HL-60 (cell line): ENCODE measurements at places on chromosomes 6 and 20.

GRCh38 chr6:116385459-116385802 is 14.7 kb downstream of the DSE start:
- DNase-seq: no peak

- DNase-seq: no peak
These were observed 122.5 kb downstream of the DST start for GRCh38 chr6:56520218-56520617.

DNA sequence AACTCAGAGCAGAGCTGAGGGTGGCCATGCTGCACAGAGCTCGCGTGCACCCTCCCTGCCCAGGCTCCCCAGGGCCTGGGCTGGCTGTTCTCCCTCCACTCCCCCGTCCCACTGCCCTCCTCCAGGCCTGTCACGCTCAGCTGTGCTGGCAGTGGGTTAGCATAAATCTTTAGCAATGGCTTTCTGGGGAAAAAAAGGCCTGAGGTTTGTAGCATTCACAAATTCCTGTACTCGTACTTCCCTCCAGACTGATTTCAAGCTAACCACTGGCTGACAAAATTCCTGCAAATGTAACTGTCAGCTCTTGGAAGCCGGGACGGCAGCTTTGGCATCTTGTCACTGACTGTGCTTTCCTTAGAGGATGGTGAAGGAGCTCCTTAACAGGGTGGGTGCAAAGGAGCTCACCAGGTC is 22.3 kb upstream of the SMOC2 start:
- DNase-seq: no peak

DNA sequence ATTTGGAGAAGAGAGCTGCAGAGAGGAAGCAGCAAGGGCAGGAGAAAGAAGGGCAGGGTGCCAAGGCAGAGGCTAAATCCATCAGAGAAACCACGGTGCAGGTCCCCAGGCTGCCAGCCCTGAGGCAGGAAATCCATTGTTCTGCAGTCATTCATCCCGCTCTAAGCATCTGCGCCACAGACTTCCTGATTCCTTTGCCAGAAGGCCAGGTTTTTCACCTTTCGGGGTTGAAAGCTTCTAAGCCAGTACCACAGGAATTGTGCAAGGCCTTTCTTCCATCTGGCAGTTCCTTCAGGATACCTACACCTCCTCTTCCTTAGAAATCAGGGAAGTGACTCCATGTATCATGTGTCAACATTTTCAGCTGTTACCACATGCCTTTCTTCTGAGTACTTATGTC is 45.6 kb downstream of the ADGRF5 start:
- DNase-seq: no peak

GRCh38 chr6:16421462-16421960 is 183.1 kb downstream of the GMPR start:
- DNase-seq: no peak

- DNase-seq: no peak
These were observed 134.5 kb downstream of the JARID2 start for GRCh38 chr6:15380351-15380750.

DNA sequence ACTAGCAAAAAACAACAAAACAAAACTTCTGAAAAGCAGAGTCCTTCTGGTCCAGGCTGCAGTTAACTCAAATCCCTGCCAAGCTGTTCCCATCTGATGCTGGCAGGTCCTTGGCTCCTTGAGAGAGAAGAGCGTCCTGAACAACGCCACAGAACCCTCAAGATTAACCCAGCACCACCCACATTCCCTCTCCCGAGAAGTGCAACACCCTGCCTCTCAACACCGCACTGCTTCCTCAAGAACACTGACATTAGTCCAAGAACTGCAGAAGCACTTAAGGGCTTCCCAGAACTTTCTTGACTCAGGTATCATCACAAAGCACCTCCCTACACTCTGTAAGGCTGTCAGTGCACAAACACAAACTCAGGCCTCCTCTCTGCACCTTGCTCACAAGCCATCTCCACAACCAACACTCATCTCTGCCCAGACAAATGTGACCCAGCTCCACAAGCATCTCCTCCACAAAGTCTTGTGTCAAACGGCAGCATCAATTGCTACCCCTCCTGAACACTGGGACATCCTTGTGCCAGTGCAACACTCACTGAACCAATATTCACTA is 7.5 kb downstream of the MRPL14 start:
- no peak for DNase-seq

GRCh38 chr20:17502105-17502504 is 29.1 kb downstream of the BFSP1 start:
- DNase-seq: no peak

GRCh38 chr6:81933608-81934051 is 181.1 kb upstream of the TENT5A start:
- DNase-seq: no peak

GRCh38 chr6:40308533-40309306 is 278.4 kb downstream of the LRFN2 start:
- peak; percentile 1 for DNase-seq

GRCh38 chr6:140275725-140276124 is 901.3 kb upstream of the CITED2 start:
- no peak for DNase-seq

- no peak for DNase-seq
These were observed 39.1 kb downstream of the ILRUN start for GRCh38 chr6:34657307-34657978.

DNA sequence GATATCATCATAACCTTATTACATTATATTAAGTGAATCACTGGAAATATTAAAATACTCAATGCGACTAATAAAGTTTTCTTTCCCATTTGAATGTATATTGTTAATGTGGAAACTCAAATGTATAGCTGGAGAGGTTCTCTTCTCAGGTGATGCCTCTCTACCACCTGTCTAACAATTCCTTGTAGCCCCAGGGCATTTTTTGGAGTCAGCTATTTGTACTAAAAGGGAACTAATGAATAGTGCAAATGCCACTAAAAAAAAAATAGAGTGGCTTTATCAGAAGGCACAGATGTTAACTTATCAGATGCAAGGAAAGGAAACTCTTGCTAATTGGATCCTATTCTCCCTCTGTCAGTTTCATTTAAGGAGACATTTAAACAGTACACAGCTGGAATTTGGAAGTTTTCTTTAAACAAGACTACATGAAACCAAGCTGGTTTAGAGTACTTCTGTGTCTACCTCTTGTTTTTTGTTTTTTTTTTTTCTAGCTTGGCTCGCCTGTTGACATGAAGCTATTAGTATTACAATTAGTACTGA is 897.0 kb upstream of the SLC35B3 start:
- no peak for DNase-seq

- DNase-seq: no peak
These were observed 10.2 kb downstream of the HDAC2 start for GRCh38 chr6:113960795-113961194.

DNA sequence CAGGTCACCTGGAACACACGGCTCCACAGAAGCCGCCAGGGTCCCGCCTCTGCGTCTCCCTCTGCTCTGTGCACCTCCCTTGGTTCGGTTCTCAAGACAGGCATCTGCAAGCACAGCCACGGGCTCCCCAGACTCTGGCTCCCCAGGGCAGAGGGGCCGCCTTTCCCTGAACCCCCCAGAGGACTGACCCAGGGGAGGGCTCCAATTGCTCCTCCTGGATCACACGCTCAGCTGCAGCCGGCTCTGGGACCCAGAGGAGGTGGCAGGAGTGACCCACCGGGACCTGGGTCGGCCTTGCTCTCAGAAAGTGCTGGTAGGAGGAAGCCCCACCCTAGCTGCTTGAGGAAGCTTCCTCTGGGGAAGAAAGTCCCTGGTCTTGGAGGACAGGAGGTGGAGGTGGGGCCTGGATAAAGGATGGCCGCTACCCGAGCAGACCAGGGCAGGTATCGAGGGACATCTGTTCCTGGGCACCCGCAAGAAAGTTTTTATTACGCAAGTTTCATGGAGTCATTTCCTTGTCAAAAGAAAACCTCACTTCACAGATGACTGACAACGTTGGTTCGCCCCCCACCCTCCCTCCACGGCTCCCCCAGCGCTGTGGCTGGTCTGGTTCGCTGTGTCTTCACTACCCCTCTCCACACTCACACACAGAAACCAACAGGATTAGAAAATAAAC is 103.9 kb upstream of the AFDN start:
- DNase-seq: no peak

DNA sequence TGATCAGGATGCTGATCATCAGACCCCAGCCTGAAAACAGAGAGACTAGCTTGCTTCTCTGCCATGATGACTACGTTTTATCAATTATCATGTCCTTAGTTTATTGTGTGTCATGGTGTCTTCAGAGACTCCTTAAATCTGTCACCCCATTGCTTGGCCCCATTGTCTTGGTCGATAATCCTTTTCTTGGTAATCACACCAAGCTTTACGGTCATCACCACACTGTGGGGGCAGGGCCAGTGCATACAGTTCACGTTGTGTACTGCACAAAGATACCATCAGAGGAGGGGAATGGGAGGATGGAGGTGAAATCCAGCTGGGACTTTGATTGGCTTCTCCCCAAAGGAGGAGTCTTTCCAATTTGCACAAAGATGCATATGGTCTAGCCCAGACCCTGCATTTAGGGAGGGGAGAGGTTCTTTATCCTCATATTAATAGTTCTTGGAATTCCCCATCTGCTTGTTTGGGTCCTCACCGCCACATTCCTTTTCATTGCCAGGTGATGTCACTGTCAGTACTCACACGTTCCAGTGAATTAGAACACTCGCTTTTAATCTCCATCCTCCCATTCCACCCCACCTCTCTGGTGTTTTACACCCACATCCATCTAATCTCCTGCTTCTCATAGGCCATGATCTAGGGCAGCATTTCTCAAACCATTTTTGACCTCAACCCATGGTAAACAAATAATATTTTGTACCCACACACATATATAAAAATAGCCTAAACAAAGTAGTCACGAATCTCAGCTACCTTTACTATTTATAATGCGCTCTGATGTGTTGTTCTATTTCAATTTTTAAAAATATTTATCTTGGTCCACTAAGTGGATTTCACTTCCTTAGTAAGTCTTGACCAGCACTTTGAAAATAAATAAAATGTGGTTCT is 5.7 kb downstream of the ETV7 start:
- no peak for DNase-seq

GRCh38 chr20:61442075-61442670 is 190.1 kb downstream of the CDH4 start:
- DNase-seq: no peak

- DNase-seq: no peak
These were observed 13.8 kb upstream of the MMP9 start for GRCh38 chr20:45994761-45995493.

GRCh38 chr6:167422934-167423333 is 98.0 kb downstream of the TTLL2 start:
- no peak for DNase-seq

- DNase-seq: no peak
These were observed 106.5 kb upstream of the TIAM2 start for GRCh38 chr6:154888421-154889295.

- no peak for DNase-seq
These were observed 124.0 kb upstream of the B3GAT2 start for GRCh38 chr6:71080826-71081225.

- DNase-seq: no peak
These were observed 125.6 kb upstream of the MAFB start for GRCh38 chr20:40814631-40814960.

- no peak for DNase-seq
These were observed 132.2 kb upstream of the CDH4 start for GRCh38 chr20:61119794-61120410.

DNA sequence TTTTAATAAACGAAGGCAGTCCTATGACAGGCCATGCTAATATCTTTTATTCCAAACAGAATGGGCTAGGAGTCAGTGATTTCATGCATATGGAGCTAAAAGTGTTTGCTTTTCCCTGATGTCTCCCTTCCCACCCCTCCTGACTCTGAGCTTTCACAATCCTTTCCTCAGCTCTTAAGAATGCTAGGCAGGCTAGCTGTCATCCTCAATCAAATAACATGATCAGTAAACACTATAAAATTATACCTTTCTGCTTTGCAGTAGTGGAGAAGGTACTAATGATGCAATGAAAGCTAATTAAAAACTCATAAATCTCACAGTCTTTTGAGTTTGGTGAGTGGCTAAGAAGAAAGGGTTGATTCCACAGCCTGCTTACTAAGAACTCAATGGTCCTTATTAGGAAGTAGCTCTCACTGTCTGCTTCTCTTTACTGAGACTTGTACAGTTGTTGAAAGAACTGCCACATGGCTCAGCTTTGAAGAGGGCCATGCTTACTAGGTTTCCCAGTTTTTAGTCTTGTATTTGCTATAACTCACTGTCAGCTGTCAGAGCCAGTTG is 250.9 kb upstream of the JAG1 start:
- DNase-seq: no peak

GRCh38 chr6:37538107-37538506 is 38.4 kb upstream of the CCDC167 start:
- DNase-seq: peak; percentile 19

DNA sequence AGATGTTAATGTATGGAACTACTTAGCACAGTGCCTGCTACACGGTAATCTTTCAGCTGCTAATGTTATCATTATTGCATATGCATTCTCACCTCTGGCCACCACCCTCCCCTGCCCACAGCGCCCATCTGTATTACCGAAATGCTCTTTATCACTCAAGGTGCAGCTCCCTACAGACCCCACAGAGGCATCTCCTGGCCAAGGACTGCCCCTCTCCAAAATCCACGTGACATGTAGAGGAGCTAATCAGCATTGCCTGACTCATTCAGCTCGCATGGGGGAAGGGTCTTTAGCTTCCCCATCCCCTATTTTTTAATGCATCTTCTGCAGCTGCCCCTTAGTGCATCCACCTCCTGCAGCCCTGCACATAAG is 41.8 kb downstream of the SLC22A23 start:
- no peak for DNase-seq

DNA sequence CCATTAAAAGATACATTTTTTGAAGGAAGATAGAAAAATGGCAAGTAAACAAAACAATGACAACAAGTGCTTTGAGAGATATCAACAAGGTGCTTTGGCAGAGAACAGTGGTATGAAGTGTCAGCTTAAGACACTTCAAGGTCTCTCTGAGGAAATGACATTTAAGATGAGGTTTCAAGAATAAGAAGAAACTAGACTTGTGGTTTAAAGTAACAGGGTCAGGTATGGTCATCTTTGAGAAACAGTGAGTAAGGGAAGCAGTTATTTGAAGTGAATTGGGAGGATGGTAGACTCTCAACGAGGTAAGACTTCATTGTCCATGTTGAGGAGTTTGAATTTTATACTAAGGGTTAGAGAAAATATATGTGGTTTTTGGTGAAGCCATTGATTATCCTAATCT is 77.8 kb downstream of the SYCP2L start:
- DNase-seq: no peak

GRCh38 chr6:25685896-25686295 is 33.9 kb downstream of the SCGN start:
- no peak for DNase-seq

- DNase-seq: no peak
These were observed 385.0 kb downstream of the CD83 start for GRCh38 chr6:14502551-14502950.

GRCh38 chr6:166348305-166348949 is 6.1 kb upstream of the SFT2D1 start:
- DNase-seq: peak; percentile 75

GRCh38 chr6:45808917-45809316 is 206.7 kb downstream of the CLIC5 start:
- DNase-seq: no peak
